Thoracic aorta (tissue), 2 donors: ENCODE measurements at places on chromosomes 16 and 17.
A peak's percentile ranks its signal among the peaks of the same experiment; 100 is the strongest.

- no peak for DNase-seq
These were observed 2.2 kb downstream of the JUP start for GRCh38 chr17:41784207-41784744.

GRCh38 chr17:9270921-9271320, 249.6 kb downstream of the NTN1 start:
- DNase-seq: no peak

DNA sequence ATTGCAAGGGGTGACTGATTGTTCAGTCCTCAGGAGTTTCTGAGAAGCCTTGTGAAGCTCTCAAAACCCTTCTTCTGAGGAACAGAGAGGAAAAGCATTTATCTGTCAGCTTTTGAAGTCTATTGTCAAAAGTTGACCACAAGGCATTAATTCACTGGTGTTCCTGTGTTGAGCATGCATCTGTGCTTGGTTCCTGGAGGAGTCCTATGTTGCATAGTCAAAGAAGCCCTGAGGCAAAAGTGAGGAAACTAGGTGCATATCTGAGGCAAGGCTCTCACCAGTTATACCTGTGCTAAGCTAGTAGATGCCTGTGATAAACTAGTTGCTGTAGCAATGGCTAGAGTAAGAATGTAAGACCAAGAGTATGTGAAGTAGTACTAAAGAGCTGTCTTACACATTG, 1.8 kb upstream of the HEATR6 start:
- DNase-seq: no peak

GRCh38 chr17:44093231-44093900, 22.8 kb downstream of the G6PC3 start:
- no peak for DNase-seq

- DNase-seq: no peak
These were observed 2.9 kb downstream of the IRF8 start for GRCh38 chr16:85901773-85902365.

GRCh38 chr17:48787828-48788227, 29.2 kb downstream of the TTLL6 start:
- no peak for DNase-seq

DNA sequence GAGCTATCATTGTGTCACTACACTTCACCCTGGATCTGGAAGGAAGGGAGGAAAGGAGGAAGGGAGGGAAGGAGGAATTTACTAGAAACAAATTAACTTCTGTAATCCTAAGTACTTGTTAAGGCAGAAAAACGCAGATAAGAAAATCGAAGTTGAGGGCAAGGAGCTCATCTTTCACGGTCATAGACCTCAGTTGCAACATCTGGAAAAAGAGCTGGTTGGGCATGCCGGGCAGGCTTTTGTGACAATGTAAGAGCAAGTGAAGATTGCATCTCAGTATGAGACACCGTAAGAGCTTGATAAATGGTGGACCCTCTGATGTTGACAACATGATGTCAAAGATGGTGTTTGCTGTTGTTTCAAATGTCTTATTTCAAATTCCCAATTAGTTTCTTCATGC, 721.5 kb downstream of the MAF start:
- DNase-seq: no peak

DNA sequence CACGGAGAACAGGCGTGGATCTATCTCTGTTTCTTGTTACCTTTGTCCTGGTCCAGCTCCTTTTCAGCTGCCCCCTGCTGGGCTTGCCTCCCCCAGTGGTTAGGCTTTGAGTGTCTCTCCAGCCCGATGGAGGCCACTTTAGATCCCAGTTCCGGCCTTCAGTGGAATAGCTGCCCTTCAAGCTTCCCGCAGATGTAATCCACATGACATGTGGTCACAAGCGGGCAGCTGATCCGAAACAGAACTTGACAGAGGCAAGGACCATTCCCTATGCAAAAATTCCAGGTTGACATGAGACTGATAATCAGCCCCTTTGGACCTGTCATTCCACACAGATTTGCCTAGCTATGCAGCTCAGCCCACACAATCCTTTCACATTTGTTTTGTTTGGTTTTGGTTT, 40.6 kb upstream of the AQP8 start:
- no peak for DNase-seq

- no peak for DNase-seq
These were observed 4.0 kb downstream of the SDF2 start for GRCh38 chr17:28657756-28658155.

GRCh38 chr16:68627951-68628425, 17.1 kb upstream of the CDH3 start:
- no peak for DNase-seq

DNA sequence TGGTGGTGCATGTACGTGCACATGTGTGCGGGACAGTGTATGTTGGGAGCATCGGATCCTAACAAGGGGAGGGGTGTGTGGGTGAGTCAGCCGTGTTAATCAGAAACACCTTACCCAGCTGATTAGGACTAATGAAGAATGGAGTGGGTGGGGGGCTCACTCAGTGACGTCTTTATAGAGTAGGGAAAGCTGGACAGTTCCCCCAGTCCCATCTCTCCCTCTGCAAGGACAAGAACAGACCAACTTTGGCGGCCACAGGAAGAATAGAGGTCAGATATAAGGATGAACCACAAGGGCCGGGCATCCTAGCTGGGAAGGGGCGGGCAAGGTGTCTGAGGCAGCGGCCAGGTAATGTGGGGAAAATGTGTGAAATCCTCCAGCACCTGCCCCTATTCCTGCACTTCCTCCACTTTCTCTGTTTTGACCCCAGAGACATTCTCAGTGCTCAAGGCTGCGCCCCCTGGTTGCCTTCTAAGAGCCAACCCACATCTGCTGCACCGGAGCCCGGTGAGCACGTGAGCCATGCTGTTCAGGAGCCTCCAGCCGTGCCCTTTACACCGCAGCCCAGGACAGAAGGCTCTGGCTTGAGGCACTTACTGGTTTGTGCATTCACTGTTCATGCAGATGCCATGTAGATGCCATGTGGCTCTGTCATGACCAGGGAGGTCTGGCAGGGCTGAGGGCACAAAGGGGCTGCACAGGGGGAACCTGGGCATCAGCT, 18.9 kb upstream of the TBX21 start:
- DNase-seq: no peak

- no peak for DNase-seq
These were observed 291.3 kb downstream of the WWOX start for GRCh38 chr16:78390508-78391324.

GRCh38 chr16:55372792-55373488, 48.9 kb downstream of the IRX6 start:
- no peak for DNase-seq

- DNase-seq: no peak
These were observed 24.4 kb upstream of the GPT2 start for GRCh38 chr16:46859719-46860152.

DNA sequence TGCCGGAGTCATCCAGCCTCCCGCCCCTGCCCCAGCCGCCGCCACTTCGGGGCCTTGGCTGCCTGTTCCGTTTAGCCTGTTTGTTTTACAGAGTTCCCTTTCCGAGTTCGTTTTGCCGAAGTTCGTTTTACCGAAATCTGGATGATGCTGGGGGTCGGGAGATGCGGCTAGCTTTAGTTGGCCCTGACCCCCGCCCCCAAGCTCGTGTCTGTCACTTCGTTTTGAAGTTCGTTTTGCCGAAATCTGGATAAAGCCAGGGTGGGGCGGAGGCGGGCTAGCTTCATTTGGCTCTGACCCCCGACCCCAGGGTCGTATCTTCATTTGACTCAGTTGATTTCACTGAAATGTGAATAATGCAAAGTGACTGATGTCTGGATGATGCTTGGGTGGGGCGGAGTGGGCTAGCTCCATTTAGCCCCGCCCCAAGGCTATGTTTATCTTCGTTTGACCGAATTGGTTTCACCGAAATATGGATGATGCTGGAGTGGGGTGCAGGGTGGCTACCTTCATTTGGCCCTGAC, 591 bp downstream of the PSMD7 start:
- peak; percentile 16 for DNase-seq

DNA sequence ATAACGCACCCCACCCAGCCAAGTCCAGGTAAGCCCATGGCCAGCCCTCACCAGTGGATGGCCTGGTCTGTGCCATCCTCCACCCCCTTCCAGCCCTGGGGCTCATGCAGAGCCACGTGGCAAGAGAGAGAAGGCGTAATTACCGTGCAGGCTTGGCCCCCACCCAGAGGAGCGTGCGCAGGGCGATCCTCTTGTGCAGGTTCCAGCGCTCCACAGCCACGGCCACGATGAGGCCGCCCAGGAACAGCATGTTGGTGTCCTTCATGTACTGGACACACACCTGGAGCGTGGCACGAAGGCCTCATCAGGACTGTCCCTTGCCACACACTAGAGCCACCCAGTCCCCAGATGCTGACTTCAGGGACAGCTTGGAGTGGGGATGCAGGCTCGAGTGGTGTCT, 6.7 kb downstream of the SLC13A5 start:
- no peak for DNase-seq

GRCh38 chr17:76569607-76570279, 15.9 kb downstream of the ST6GALNAC2 start:
- no peak for DNase-seq

GRCh38 chr17:78986048-78986648, 6.4 kb upstream of the LGALS3BP start:
- DNase-seq: no peak

DNA sequence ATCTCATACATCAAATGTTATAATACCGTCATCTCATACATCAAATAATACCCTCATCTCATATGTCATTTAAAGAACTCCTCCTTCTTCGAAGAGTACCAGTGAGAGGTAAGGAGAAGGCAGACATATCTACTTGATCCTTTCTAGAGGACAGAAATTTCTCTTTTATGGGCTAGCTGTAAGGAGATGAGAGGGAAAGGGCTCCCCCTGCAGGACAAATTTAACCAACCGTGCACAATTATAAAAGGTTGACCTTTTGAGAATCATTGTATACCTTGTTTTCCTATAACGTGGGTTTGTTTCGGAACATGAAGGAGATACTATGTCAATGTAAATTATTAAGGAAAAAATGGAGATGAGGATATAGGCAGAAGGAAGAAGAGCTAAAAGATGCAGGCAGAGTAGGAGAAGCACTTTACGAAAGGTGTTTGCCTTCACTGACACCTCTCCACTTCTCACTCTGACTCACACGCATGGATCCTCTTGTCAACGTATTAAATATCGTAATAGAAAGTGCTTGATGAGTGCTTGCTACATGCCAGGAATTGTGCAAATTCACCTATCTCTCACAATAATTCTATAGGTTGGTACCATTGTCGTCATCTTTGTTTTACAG, 465.9 kb upstream of the ERCC4 start:
- no peak for DNase-seq

DNA sequence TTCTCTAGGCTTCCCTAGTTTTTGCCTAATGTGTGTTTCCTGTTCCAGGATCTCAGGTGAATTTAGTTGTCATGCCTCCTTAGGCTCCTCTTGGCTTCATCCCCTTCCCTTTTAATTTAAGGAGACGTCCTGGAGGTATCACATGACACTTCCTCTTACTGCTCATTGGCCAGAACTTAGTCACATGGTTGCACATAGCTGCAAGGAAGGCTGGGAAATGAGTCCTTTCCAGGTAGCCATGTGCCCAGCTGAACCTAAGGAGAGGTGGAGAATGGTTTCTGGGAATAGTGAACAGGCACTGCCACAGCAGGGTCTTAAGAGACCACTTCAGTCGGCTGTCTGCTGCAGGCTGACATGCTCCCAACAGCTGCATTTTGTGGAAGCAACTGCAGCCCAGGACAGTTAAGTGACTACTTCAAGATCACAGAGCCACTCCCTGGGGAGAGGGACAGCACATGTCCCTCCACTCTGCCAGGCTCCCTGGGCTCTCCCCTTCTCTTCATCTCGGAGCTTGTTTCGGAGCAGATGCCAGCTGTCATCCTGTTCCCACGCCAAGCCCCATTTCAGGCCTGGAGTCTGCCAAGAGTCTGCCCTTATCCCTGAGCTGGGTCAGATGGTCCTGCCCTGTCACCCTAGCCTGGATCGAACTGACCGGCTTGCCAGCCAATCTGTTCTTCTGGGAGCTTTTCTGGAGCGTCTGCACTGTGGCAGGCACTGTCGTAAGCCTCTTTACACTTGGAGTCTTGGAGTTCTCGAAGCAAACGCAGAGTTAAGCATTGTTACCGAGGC, 81.4 kb upstream of the FOXF1 start:
- DNase-seq: no peak

DNA sequence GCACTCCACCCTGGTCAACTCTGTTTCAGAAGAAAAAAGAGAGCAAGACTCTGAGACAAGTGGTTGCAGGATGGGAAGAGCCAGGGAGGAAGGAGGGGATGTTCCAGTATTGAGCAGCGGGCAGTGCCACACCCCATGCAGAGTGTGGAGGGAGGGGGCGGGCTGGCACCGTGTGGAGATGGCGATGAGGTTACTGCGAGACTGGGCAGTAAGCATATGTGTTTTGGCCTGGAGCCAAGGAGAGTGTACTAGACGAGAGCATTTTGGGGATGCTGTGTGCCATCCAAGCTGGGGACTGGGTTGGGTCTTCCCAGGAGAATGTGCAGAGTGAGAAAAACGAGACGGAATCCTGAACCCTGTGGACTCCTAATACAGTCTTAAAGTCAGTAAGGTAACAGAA, 3.4 kb downstream of the TBC1D24 start:
- DNase-seq: no peak

DNA sequence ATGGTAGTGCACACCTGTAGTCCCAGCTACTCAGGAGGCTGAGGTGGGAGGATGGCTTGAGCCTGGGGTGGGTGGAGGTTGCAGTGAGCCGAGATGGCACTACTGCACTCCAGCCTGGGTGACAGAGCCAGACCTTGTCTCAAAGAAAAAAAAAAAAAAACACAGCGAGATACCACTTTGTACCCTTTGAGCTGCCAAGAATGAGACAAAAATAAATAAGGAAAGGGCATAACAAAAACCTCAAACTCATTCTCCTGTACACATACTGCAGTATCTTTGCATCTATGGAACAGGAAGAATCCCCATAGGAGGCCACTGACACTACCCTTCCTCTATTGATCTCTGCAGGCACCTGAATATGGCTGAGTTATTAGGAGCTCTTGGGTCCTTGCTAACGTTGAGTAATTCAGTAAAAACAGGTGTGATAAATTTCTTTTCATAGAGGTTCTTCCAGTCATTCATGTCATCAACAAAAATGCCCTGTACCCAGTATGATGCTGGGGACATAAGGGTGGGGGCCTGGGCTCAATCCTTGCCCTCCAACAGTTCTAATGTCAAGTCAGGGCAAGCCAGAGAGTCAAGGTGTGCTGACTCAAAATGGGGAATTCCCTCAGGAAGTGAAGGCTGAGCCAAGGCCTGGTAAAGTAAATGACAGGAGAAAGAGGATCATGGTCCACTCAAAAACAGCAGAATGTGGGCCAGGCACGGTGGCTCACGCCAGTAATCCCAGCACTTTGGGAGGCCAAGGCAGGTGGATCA, 26.9 kb downstream of the RANBP10 start:
- no peak for DNase-seq

DNA sequence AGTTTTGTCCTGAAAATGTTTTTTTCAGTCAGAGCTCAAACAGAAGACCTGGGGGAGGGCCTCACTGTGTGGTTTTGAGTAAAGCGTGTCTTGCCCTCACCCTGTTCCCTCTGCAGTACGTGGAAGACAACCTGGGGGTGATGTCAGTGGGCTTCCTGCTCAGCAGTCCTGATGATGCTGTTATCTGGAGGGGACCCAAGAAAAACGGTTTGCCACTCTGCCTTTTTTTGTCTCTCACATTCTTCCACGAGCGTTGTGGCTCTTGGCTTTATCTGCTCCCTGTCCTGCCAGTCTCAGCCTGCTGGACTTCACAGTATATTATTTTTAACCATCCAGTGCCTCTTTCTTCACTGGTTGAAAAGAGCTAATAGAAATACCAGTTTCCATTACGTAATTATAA, 12.9 kb downstream of the NUBP1 start:
- peak; percentile 77 for DNase-seq

- DNase-seq: no peak
These were observed 12.3 kb downstream of the NUPR1 start for GRCh38 chr16:28526201-28527099.

- DNase-seq: no peak
These were observed 82.4 kb downstream of the NDE1 start for GRCh38 chr16:15732416-15732815.
